Stomach (tissue), 19 donors: ENCODE measurements at places on chromosomes 6 and 20.
A peak's percentile ranks its signal among the peaks of the same experiment; 100 is the strongest.

DNA sequence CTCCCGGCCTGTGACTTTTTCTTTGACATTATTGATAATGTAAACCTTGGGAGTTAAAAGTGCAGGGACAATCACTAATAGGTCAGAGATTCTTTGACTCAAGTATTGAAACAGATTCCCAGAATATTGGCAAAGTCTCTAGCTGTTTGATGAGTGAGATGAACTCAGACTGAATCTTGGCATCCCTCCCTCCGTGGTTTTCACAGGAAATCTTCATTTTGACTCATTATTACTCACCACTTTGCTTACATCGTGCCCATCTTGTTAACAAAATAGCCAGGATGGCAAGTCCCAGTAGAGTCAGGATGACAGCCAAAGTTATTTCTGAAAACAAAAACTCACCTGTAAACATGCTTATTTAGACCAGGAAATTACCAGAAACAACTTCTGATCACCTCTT, 2.0 kb downstream of the TSBP1 start:
- DNase-seq, result no peak

DNA sequence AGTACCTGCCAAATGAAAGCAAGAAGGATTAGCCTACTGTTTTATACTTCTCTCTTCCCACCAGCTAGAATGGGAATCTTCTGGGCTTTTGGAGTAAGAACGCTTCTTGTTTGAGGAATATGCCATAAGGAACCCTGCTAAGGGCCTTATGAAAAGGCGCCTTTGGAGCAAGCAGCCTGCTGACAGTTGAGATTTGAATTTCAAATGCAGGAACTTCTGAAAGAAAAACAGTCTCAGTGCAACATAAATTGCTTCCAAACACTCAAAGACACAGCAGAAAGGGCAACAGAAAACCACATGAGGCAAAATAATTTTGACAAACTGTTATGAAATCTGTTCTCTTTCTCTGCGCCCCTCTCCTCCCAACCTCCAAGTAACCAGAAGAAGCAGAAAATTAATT, 149.4 kb upstream of the B3GAT2 start:
- DNase-seq, result no peak

DNA sequence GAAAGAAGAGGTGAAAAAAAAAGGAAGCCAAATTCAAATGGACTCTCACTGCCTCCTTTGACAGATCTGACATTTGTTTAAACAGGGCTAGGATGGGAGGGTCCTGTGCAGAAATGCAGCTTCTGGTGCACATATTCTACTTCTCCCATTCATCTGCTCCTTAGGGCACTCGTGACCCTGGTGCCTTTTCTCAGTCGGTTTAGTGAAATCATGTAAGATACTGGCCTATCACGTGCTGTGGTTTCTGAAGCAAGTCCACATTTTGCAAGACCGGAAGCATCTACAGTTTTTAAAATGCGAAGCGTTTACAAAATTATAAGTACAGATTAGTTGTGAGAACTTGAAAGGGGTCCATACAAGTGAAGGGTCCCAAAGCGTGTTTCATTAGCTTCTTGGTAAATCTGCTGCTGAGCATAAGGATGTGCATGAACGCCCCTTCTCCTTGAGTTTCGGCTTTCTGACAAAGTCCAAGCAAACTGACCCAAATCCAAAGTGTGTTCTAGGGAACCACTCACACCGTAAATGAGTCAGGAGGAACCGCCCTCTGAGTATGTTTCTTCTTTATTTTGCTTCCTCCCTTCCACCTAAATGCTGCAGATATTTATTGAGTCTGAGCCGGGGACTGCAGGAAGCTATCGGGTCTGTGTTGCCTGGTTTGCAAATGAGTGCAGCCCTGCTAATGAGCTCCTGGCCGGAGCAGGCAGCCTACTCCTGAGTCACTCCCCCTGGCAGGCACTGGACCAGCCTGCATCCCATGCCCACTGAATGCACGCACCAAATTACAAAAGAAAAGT, 323.8 kb upstream of the JARID2 start:
- no peak for DNase-seq

DNA sequence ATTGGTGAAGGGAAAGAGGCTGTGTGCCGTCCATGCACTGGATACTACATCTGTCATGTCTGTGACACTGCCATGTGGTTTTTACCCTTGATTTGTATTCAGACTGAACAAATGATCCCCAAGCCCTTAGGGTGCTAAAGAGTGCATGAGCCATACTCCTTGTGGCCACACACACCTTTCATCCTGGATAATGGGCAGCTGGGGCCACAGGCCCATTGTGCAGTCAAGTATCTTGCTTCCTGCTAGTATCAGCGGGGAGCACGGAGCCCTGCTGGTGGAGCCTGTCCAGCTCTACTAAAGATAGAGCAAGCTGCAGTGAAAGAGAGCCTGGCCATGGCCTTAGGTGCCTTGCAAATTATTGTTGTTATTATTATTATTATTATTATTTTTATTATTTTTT, 75.1 kb downstream of the SLX4IP start:
- DNase-seq, result no peak

- DNase-seq, result no peak
Observed at GRCh38 chr6:34813028-34813713, 21.3 kb downstream of the BLTP3A start.

DNA sequence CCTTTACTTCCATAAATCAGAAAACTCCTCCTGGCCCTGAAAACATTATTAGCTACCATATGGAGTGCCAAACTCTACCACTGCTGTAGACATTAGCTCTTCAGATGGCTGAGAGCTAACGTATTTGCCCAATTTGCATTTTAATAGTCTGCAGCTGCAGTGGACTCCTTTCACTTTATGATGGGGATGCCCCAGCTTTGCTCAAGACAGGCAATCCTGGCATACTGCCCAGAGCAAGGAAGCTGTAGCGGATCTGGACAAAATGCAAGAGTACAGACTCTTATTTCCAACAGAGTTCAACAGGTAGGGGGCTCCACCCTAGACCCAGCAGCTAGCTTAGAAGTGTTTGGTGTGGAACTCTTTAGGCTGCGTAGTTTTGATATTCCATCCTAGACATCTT, 246.7 kb downstream of the FOXC1 start:
- peak; percentile 62 for DNase-seq

GRCh38 chr6:158850807-158851115, 31.6 kb upstream of the EZR start:
- no peak for DNase-seq
